ENCODE measurements at places on chromosomes 12 and 14.

DNA sequence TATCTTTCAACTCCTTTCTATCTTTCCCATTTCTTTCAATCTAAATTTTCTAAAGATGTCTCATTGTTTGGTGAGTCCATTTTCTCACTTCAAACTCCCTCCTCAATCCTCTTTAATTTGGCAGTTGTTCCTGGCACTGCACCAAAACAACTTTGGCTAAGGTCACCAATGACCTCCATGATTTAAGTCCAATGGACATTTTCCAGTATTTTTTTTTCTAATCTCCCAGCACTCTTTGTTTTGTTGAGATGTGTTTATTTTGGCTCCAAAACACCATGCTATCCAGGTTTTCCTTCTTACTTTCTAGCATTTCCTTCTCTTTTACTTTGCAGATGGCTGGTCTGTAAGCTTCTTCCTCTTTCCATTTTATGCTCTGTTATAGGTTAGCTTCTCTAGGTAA is 42.5 kb upstream of the OTOGL start:
- DNase-seq: no peak

GRCh38 chr12:108399514-108399913 is 60.4 kb upstream of the CMKLR1 start:
- no peak for DNase-seq

DNA sequence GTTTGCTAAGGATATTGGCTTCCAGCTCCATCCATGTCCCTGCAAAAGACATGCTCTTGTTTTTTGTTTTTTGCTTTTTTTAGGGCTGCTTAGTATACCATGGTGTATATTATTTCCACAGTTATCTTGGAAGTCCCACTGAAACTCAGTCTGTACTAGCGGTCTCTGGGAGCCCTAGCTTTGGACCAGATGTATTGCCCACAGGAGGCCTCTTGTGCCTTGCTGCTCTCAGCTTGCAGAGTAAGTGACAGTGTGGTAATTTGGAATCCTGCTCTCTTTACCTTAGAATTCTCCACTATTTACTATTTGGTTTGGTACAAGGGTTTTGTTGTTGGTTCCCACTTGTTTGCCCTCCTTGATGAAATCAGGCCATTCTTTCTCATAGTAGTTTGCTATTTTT is 1022.9 kb downstream of the LRFN5 start:
- DNase-seq: no peak

DNA sequence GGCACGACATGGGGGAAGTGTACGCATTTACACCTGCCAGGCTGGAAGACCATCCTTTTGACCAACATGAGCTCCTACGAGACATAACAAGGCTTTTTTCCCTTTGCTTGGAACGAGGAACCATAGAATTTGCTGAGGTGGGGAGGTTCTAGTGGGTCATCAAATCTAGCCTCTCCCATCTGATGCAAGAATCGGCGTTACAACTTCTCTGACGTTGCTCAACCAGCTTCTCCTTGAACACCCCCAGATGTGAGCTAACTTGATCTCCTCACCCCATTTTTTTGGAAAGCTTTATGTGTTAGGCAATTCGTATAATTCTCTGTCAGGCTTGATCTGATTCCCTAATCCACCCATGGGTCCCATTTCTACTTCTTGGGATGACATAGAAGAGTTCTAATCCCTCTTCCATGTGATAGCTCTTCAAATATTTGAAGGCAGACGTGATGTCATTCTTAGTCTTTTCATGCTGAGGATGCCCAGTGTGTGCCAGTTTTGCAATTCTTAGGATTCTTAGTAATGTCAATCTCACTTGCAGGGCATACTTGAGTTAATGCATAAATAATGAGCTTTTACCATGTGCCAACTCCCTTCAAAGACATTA is 163.6 kb upstream of the PARP11 start:
- no peak for DNase-seq

GRCh38 chr12:174596-174995 is 39.4 kb downstream of the SLC6A12 start:
- no peak for DNase-seq
